Right lung (tissue), 10 donors: ENCODE measurements at places on chromosomes 3 and 15. TPM values are rescaled to one million over a fixed set of nuclear protein-coding genes. Genes with fewer than 3 reads are reported as not detected.

DNA sequence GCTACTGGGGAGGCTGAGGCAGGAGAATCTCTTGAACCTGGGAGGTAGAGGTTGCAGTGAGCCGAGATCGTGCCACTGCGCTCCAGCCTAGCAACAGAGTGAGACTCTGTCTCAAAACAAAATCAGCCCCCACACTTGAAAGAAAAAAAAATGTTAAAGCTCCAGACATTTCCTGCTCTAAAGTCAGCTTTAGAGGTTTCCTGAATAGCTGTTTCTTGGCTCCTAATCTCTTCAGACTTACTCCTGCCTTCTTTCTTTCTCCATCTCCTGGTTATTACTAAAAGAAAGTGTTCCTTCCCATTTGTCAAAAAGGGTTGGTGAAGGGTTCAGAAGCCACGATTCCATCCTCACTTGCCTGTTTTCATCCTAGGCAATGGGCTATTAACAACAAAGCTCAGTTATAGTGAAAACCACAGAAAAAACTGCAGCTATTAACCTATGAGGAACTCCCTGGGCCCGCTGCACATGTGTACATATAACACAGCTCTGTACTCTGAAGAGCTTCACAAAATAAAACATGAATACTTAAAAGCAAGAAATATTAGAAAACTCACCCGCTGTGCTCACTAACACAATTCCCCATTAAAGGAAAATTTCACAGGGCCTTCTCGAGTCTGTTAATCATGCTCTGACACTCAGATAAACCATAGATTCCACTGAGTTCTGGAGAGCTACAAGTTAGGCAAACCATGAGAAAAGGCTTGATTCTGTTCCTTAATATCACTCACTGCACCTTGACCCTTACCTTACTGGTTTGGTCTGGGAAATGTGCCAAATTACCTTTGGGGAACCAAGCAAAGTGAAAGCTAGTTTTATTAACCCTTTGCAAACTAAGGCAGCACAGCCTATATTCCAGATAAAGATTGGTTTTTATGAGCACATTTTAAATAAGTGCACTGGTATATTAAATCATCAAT, 89.9 kb upstream of the TSPAN3 start:
- peak; percentile 34 for DNase-seq

The PLA2G4B gene
- 12.7 TPM for polyA plus RNA-seq

DNA sequence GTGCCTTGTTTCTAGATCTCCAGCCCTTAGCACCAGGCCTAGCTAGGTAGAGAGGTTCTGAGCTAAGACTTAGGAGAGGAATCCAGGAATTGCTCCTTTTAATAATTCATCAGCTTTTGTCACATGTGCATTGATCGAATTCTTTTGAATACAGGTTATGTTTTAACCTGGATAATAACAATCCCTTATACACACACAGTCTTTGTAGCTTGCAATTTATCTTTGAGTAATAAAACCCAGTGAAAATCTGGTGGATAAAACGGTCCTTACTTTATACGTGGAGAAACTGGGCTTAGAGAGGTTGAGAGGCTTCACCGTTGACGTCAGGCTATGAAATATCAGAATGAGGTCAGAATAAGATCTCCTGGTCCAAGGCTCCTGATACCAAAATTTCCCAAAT, 7.2 kb upstream of the SCN10A start:
- no peak for DNase-seq

- DNase-seq: no peak
Measured at GRCh38 chr3:133069556-133070286, 31.5 kb downstream of the TMEM108 start.

DNA sequence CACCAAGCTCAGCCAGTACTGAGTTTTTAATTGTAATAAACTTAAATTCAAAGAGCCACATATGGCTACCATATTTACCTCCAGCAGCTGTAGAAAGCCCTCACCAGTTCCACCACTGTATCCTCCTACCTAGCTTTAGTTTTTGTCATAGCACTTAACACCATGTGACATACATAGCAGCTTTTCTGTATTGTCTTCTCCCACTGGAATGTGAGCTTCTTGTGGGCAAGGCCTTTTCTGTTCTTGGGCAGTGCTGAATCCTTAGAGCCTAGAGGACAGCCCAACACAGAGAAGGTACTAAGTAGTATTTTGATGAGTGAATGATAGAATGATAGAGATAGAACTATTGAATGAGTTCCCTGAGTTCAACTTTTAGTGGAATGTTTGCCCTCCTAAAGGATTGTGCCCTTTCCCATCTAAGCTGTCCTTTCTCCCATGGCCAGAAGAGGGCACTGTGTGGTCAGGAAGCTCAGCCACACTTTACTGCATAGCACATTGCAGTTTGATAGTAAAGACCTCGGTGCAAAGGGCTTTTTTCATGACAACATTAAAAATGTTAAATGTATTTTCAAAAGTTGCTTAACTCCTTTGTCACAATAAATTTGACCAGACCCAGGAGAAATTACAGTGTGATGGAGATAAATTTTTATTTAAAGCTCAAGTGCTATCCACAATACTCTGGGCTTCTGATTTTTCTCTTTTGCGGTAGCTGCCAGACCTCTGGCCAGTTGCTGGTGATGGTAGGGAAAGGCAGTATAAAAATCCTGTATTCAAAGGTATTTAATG, 115.8 kb downstream of the GHSR start:
- DNase-seq: peak; percentile 53

DNA sequence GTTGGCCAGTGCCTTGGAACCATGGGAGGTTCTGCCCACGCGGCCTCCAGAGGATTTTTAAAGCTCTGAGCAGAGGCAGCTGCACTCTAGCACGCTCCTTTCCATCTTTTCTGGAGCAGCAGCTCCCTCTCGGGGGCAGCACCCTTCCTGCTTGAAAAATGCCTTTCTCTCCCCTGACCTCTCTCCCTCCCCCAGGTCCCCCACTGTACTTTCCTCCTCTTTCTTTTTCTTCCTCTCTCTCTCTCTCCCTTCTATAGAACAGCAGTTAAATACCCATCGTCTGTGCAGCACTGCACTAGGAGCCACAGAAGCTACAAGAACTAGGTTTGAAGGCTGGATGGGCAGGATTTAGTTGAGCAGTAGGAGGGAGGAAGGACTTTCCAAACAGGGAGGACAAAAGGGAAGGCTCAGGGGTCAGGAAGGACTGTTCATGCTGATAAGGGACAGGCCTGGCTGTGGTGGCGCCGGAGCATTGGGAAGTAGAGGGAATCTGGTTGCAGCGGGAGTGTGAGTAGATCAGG, 4.4 kb downstream of the ALPK3 start:
- no peak for DNase-seq

DNA sequence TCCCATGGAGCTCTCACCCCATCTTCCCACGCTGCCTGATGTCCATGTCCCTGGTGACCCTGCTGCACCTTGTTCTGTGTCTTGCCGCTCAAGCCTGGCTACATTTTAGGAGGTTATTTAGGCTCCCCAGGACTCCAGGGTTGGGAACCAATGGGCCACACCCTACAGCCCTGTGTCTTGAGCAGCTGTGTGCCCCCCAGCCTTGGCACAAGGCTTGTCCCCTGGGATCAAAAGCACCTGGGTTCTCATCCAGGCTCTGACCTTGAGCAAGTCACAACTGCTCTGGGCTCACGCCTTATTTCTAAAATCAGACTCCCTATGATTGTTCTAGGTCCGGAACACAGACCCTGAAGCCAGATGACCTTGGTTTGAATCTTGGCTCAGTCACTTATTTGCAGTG, 14.1 kb downstream of the SPSB4 start:
- DNase-seq: no peak

- no peak for DNase-seq
Measured at GRCh38 chr3:46163556-46164041, 44.5 kb downstream of the CCR1 start.

GRCh38 chr3:46213201-46213600, 5.1 kb upstream of the CCR1 start:
- no peak for DNase-seq

GRCh38 chr15:58865425-58865880, 68.0 kb downstream of the SLTM start:
- no peak for DNase-seq
